AG04450 (cell line): ENCODE measurements at places on chromosomes 1 and 21.
A peak's percentile ranks its signal among the peaks of the same experiment; 100 is the strongest.

- no peak for DNase-seq
These were observed 333.2 kb downstream of the KCNH1 start for GRCh38 chr1:210800756-210801155.

DNA sequence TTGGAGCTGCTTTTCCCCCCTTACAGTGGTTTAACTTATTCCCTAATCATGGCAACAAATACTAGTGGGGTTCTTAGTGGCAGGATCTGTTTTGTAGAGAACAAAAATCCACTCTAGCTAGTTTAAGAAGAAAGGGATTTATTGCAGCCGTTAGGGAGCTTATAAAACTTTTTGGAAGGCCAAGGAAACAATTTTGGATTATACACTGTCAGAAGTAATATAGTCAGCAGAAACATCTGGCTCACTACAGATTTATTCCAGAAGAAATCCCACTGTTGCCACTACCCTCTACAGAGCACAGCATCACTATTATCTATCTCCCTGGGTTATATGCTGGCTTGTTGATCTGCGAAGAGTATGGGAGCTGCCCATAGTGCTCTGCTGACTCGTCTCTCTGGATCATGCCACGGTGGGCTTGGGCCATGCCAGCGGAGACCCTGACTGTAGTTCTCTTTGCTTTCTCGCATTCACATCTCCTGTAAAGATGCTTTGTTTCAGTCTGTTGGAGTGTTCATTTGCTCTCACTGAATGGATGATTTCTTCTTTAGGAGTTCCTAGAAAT lies 107.5 kb downstream of the ODF2L start:
- no peak for DNase-seq

DNA sequence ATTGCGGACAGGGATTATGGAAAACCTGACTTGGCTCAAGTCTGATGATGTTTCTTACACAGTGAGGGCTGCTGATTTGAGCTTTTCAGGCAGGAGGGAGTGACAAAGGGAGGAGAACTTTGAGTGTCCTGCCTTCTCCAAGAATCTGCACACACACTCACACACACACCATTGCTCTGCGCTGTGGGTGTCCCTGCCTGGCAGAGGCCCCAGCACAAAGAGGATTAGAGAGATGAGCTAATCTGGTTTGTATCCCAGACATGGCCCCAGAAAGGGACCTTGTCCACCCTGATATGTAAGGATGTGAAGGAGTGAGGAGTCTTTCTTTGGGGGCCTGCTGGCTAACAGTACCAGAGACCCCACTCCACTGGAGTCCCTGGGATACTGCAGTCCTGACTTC lies 5.9 kb upstream of the WNT2B start:
- no peak for DNase-seq

DNA sequence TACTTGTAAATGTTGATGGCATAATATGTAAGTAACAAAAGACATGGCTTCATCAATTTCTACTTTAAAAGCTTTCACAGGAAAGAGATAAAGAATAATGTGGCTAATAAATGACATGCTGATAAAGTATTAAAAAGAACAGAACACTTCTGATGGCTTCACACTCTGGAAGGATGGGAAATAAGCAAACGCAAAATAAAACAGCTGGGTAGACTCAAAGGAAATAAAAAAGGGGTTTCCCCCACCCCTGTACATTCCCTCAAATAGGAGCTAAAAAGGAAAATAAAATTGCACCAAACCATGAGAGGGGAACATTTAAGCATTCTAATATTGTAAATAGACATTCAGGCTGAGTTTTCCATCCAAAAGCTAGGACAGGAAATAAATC lies 27.0 kb upstream of the DYRK1A start:
- DNase-seq, result no peak

DNA sequence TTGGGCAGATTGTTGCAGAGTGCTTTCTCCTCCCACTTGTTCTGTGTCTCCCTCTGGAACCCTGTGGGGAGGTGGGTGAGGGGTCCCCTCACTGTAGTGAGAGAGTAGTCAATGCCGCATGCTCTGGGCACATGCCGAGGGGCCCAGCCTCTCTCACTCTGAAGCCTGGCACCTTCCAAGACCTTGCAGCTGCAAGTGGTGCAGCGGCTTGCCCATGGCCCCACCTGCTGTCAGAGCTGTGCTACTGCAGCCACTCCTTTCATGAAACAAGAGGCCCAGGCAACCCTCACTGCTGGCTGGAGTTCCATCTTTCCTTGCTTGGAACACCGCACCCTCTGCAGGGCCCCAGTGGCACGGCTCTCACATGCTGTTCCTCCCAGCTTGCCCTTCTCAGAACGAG lies 58.4 kb upstream of the COL6A1 start:
- peak; percentile 37 for DNase-seq

- no peak for DNase-seq
These were observed 18.4 kb downstream of the ERI3 start for GRCh38 chr1:44336668-44337067.

DNA sequence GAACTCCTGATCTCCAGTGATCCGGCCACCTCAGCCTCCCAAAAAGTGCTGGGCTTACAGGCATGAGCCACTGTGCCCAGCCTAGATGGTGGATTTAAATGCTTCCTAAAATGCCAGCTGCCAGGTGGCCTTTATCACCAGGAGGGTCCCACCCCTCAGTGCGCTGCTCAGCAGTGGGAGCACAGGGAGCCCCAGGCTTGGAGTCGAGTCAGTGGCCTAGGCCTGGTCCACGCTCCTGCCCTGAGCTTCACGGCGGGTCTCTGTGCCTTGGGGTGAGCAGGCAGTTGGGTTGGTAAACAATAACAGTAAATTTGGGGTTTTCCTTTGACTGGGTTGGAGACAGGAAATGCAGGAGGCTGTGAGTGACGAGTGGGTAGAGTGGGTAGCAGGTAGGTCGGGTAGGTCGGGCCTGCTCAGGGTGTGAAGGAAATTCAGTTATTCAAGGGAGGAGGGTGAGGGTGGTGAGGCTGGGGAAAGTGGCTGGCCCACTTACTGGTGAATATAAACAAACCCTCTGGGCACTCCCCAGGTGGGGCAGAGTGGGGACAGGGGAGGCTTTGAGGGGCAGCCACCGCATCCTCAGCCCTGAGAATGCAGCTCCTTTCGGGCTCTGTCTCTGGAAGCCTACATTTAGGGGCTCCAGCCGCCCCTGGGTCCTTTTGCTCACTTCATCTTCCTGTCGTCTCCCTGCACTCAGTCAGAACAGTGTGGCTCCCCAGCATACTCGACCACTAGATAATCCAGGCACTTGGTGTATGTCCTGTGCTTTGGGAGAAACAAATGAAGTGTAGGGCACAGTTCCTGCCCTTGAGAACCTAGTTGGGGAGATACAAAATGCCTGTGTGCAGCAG lies 33.5 kb upstream of the IL19 start:
- DNase-seq, result no peak

DNA sequence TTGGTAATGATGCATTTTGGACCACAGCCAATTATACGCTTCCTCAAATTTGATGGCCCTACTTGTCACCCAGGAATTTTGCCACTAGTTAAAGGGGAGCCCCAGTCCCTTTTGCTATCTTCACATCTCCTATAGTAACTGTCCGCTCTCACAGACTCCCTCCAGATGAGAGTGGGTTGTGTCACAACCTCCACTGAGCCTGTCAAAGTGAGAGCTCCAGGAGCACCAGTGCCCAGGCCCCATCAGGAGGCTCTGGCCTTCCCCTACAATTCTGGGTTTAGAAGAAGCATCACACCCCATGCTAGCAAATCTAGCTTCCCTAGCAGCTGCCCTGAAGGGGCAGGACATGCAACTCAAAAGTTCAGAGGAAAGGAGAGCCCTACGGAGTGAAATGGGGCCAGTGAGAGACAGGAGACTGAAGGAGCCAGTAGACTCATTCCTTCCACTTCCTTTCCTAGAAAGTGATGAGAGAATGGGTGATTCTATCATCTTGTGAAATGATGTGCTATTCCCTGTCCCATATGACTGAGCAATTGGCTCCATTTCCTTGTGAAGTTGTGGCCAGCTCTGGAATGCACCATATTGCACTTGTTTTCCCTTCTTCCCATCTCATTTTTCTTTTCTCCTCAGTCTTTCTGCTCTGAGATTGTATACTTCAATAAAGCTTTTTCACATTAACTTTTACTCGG lies 541.3 kb downstream of the DPYD start:
- peak; percentile 23 for DNase-seq

DNA sequence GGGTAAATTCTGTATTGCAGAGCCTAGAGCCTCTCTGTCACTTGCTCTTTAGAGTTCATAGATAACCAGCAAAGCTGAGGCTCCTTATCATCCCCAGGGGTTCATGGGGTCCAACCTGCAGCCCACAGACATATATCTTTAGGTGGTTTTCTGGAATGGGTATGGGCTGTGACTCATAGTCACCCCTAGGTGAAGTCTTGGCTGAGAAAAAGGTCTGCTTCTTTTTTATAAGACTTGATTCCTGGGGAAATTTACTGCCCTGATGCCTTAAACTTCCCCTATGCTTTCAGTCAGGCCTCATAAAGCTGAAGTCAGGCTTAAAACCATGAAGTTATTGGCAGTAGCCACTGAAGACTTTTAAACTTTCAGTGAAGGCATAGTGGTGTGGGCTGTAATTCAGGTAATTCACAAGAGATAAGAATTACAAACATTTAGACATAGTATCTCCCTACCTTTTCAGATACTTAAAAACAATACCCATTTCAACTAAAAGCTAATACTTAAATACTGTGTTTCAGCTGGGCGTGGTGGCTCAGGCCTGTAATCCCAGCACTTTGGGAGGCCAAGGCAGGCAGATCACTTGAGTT lies 46.8 kb downstream of the MACO1 start:
- DNase-seq, result no peak

DNA sequence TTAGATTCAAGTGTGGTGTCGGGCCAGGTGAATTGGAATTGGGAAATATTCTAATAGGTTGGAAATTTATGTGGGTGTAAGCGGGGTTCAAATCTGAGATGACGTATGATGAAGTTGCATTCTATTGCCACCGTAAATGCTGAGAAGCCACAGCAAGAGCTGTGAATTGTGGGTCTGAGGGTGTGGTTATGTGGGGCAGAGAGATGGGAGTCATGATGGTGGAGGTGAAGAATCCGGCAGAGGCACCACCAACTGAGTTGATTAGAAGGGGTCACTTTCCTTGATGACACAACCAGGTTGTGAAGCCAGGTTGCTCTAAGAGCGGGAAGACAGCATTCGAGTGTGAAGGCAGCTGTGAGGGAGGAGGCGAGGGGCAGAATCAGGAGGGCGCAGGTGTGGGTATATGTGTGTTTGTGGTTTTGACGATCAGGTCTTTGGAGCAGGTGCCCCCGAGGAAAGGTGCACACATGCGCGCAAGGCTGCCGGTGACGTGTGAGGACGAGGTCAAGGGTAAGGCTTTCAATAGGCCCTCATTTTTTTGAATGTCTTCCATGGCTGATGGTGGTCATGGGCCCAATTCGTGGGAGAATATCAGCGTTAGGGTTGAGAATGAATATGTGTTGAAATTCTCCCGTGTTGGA lies 18.7 kb downstream of the LRRC3 start:
- no peak for DNase-seq

DNA sequence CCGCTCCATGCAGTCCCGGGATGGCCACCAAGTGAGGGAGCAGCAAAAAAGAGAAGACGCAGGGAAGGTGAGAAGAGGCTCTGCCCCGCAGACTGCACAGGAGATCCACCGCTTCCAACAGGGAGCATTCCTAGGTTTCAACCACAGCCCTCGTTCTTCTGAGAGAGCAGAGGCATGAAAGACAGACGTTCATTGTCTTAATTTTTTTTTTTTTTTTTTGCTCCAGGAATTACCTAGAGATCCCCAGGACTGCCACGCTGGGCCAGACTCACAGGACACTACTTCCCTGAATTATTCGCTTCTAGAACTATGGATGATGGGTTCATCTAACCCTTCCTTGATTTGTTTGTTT lies 33.2 kb upstream of the VASH2 start:
- DNase-seq, result no peak

DNA sequence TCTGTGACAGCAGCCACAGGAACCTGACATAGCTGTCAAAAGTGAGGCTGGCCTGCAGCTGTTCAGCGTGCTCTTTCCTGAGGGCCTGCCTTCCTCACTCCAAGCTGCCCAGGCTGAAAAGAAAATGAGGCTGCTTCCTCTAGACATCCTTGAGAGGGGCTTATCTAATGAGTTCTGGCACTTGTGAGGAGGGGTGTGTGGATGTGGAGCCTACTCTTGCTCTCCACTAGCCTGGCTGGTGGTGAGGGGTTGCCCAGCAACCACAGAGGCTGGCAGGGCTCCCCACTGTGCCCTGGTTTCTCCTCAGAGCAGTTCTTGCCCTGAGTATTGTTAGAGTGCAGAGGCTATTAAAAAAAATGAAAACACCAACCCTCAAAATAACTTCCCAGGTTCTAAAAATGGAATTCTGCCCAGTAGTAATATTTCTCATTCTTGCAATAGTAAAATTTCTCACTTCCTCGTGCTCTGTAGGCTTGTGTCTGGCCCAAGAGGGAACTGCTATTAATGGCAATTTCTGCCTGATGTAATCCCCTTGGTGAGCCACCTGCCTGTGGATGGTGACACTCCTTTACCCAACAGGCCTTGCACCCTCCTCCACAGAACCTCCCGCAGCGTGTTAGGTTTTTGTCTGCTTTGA lies 52.6 kb upstream of the EPS8L3 start:
- no peak for DNase-seq

DNA sequence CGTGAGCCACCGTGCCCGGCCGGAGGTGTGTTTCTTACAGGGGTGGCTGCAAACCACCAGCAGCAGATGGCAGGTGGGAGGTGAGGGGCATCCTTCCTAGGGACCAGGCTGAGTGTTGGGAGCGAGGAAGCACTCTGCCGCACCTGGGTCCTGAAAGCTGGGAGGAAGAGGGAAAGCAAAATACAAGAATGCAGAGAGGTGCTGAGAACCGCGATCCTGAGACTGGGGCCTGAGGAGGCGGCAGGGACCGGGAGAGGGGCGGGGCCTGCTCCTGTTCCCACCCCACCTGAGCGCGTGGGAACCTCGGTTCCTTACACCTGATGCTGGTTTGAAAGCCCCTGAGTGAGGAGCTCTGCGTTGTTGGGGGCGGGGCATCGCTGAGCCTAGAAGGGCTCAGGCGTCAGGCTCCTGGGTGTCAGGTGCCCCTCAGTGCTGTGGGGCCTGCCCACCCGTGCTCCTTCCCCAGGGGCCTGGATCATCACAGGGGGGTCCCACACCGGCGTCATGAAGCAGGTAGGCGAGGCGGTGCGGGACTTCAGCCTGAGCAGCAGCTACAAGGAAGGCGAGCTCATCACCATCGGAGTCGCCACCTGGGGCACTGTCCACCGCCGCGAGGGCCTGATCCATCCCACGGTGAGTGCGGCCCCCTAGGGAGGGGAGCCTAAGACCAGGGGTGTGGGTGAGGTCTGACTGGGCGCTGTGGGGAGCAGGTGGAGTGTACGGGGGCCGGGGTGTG lies 15.5 kb downstream of the TRPM2 start:
- no peak for DNase-seq

GRCh38 chr1:63320022-63320721 lies 2.2 kb upstream of the FOXD3 start:
- DNase-seq, result no peak

DNA sequence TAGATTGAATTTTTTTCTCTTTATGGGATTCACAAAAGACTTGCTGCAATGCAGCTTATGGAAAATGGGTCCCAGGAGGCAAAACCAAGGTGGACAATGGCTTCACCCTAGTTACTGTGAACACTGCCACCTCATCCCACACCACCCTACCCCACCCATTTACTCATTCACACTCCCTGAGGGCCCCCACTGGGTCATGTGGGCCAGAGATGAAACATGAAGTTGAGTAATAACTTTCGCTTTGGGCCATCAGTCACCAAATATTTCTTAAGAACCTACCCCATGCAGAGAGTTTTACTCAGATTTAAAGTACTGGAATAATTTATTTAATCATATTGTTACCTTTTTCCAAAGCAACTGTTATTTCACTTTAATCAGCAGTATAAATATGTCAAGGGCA lies 191.8 kb downstream of the TPR start:
- DNase-seq, result no peak
